HFFc6 (cell line): ENCODE measurements at places on chromosomes 2 and 18. TPM values are rescaled to one million over a fixed set of nuclear protein-coding genes. Genes with fewer than 3 reads are reported as not detected.

DNA sequence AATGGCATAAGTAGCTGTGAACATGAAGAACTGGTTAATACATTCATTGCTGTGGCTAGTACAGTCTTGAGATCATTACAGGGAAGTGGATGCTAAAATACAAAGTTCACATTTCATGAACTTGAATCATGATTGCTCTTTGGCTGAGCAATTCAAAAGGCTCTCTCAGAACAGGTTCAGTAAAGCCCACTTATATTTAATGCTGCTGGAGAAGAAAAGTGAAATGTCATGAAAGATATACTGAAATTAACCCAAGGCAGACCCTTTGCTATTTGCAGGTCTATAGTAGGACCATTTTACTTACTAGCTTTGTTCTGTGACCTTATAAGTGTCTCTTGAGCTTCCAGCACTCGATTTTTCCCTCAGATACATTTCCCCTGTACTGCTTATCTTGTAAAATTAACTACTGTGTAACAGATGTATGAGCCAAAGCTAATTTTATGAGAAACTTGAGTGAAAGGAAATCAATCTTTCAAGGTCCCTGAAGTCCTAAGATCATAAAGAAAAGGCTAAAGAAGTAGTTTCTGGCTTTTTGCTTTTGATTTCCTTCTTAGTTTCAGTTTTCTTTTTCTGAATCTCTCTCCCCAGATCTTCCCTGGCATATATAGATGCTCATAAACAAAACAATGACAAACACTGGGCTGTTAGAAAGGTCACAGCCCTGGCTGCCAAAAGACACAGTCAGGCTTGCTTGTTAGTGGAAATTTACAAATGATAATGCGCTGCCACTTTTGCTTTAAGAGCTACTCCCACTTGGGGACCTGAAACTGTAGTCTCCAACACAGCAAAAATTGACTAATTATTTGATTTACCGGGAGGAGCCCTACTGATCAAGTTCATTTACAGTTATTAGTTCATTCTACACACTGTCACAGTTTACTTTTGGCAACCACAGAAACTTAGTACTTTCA is 132.7 kb upstream of the XPO1 start:
- peak overlapping the region; percentile 78 for H3K27ac ChIP-seq
- peak overlapping the region; percentile 80 for H3K4me3 ChIP-seq
- DNase-seq = peak; percentile 47
- H3K27me3 ChIP-seq = peaks cover 3% of the 10 kb centered on the region; the same call in 1 of the 2 replicates
- H3K36me3 ChIP-seq = peaks cover 16% of the 10 kb centered on the region; the same call in 1 of the 2 replicates

GRCh38 chr2:183229386-183229785 is 105.1 kb downstream of the NUP35 start:
- no peaks in the 10 kb centered on the region for H3K27me3 ChIP-seq
- no peaks in the 10 kb centered on the region for H3K36me3 ChIP-seq
- H3K27ac ChIP-seq = no peak overlapping the region
- peak; percentile 29 for DNase-seq
- no peak overlapping the region for H3K4me3 ChIP-seq

GRCh38 chr18:25979369-25980040 is 110.9 kb downstream of the SS18 start:
- H3K27me3 ChIP-seq = peaks cover 4% of the 10 kb centered on the region; the same call in 1 of the 2 replicates
- no peak overlapping the region for H3K4me3 ChIP-seq
- H3K4me1 ChIP-seq = no peaks in the 10 kb centered on the region
- no peaks in the 10 kb centered on the region for H3K36me3 ChIP-seq

DNA sequence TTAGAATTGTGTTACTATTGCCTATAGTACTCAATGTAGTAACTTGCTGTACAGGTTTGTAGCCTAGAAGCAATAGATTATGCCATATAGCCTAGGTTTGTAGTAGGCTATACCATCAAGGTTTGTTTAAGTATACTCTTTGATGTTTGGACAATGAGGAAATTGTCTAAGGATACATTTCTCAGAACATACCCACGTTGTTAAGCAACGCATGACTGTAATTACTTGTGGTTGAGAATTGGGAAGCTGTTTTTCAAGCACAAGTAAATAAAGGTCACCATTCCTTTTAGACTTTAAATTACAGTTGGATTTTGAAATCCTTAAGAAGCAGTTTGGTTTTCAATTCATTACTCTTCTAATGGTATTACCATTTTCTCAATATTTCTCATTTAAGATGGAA is 89.8 kb upstream of the KCNH7 start:
- DNase-seq = no peak
- no peaks in the 10 kb centered on the region for H3K36me3 ChIP-seq
- H3K27ac ChIP-seq = no peak overlapping the region

DNA sequence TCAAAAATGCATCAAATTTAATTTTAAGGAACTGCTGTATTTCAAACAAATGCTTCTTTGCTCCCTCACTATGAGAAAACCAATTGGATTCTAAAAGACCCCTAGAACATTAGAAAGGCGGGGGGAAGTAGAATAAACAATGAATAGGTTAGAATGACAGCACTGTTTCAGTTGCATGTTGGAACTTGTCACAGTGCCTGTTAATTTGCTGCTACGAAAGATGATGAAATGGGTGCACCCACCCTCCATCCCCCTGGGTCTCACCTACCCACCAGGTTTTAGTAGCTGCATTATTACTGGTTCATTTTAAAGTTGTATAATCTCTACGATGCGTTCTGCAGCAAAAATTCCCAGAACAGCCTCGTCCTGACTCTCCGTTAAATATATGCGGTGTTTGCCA is 193.0 kb upstream of the COPS8 start:
- H3K27ac ChIP-seq = no peak overlapping the region
- no peak overlapping the region for H3K4me3 ChIP-seq
- H3K4me1 ChIP-seq = peaks cover 12% of the 10 kb centered on the region
- H3K27me3 ChIP-seq = peaks cover 6% of the 10 kb centered on the region
- H3K36me3 ChIP-seq = no peaks in the 10 kb centered on the region
- DNase-seq = no peak

GRCh38 chr18:50630895-50631294 is 71.0 kb downstream of the MAPK4 start:
- peaks cover 1% of the 10 kb centered on the region; the same call in 1 of the 2 replicates for H3K27me3 ChIP-seq
- no peak overlapping the region for H3K27ac ChIP-seq
- no peak for DNase-seq
- no peak overlapping the region for H3K4me3 ChIP-seq
- no peaks in the 10 kb centered on the region for H3K36me3 ChIP-seq

- no peak overlapping the region for H3K4me3 ChIP-seq
- peak; percentile 36 for DNase-seq
- H3K27me3 ChIP-seq = no peaks in the 10 kb centered on the region; the same call in 1 of the 2 replicates
- no peak overlapping the region for H3K27ac ChIP-seq
- peaks cover 15% of the 10 kb centered on the region for H3K4me1 ChIP-seq
Measured at GRCh38 chr2:127197475-127198385, 22.4 kb downstream of the CYP27C1 start.

DNA sequence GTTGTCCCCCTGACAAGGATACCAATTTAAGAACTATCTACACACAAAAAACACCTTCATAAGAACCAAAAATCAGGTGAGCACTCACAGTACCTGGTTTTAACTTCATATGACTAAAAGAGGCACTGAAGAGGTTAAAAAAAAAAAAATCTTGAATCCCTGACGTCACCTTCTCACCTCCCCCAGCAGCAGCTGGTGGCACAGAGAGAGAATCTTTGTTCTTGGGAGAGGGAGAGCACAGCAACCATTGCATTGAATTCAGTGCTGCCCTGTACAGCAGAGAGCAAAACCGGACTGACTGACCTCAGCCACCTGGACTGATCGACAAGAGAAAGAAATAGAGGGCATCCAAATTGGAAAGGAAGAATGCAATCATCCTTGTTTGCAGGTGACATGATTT is 566.0 kb downstream of the TMX3 start:
- no peak overlapping the region for H3K27ac ChIP-seq
- H3K4me1 ChIP-seq = peaks cover 10% of the 10 kb centered on the region
- no peak overlapping the region for H3K4me3 ChIP-seq
- no peaks in the 10 kb centered on the region for H3K27me3 ChIP-seq
- no peaks in the 10 kb centered on the region for H3K36me3 ChIP-seq
- DNase-seq = no peak

- no peak overlapping the region for H3K27ac ChIP-seq
- H3K4me3 ChIP-seq = no peak overlapping the region
- DNase-seq = no peak
Measured at GRCh38 chr2:11977766-11978524, 231.5 kb downstream of the LPIN1 start.

DNA sequence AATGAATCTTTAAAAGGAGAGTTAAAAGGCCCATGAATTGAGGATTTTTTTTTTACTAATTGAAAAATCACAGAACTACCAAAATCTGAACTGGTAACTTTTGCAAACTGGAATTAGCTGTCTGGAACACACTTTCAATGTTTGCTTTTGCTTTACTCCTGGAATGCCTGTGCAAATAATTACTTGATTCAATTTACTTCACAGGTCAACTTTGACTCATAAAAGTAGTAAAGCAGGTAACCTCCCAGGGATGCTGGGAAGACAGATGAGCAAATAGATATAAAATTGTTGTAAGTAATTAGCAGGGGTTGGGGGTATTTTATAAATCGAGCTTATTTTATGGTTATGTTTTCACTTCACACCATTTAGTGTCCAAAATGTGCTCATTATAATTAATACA is 398.3 kb upstream of the HNRNPA3 start:
- no peak overlapping the region for H3K4me3 ChIP-seq
- H3K4me1 ChIP-seq = no peaks in the 10 kb centered on the region
- no peaks in the 10 kb centered on the region for H3K36me3 ChIP-seq
- peaks cover 2% of the 10 kb centered on the region; the same call in 1 of the 2 replicates for H3K27me3 ChIP-seq

GRCh38 chr2:196275646-196276352 is 104.4 kb upstream of the STK17B start:
- peak; percentile 60 for DNase-seq
- no peaks in the 10 kb centered on the region; the same call in 1 of the 2 replicates for H3K27me3 ChIP-seq
- peaks cover 66% of the 10 kb centered on the region for H3K4me1 ChIP-seq
- H3K4me3 ChIP-seq = peak overlapping the region; percentile 44
- H3K36me3 ChIP-seq = peaks cover 8% of the 10 kb centered on the region; the same call in 1 of the 2 replicates
- peak overlapping the region; percentile 75 for H3K27ac ChIP-seq

DNA sequence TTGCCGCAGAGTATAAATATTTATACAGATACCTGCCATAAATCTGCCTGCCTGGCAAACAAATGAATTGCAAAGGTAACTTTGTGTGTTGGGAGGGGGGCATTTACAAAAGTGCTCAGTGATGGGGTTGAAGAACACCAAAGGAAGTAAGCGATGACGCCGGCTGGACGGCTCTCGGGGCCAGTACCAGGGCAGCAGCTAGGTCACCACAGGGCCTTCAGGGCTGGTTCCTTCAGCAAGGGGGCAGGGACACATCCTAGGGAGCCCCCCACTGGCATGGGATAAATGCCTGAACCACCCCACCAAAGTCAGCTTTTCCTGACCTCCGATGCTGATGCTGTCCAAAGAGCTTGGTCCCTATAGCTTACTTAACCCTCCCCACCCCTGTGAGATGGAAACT is 190.4 kb downstream of the CELF4 start:
- no peaks in the 10 kb centered on the region for H3K4me1 ChIP-seq
- peaks cover 52% of the 10 kb centered on the region for H3K27me3 ChIP-seq
- H3K4me3 ChIP-seq = no peak overlapping the region

DNA sequence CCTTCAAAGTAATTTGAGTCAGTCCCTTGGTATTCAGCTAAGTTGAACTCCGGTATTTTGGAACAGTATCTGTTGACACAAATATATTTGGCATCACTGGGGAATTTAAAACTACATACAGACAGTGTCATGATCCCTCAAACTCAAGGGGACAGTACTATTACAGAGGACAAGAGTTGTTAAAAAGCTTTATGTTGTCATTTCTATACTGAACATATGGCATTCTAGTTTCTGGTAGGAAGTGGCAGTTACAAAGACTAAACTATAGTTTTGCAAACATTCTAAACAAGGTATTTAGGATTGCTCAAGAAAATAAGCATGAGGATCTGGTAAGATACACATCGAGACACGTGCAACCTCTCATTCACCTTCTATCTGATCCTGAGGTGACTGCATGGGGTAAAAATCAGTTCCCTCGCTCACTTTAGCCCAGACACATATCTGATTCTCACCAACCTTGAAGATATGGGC is 16.6 kb upstream of the CCNYL1 start:
- no peak overlapping the region for H3K27ac ChIP-seq
- no peaks in the 10 kb centered on the region for H3K36me3 ChIP-seq
- peak; percentile 20 for DNase-seq
- H3K4me3 ChIP-seq = no peak overlapping the region

DNA sequence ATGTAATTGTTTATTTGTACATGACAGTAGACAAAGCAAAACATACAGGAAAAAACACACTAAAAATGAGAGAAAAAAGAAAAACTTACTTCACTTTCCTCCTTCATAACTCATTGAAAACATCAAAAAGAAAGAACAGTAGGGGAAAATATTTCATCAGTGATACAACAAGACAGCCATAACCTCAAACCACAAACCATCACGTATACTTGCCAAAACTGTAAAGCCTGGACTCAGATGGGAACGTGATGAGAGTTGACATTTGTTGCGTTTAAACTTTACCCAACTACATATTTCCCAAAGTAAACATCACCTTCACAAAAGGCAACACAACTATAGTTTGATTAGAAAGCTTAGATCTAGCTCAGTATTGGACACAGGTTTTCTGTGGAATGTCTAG is 278.2 kb upstream of the COL3A1 start:
- DNase-seq = peak; percentile 54
- no peak overlapping the region; the same call in 1 of the 2 replicates for H3K27ac ChIP-seq
- H3K27me3 ChIP-seq = no peaks in the 10 kb centered on the region; the same call in 1 of the 2 replicates

- H3K27me3 ChIP-seq = peaks cover 1% of the 10 kb centered on the region
- no peak overlapping the region for H3K27ac ChIP-seq
- no peak overlapping the region for H3K4me3 ChIP-seq
- no peaks in the 10 kb centered on the region for H3K4me1 ChIP-seq
Measured at GRCh38 chr18:42233908-42234307, 278.9 kb downstream of the PIK3C3 start.

Gene SERPINB3
- total RNA-seq = not detected in 3 replicates

Gene ANKMY1
- 4.2 to 6.2 TPM (median 5.2 TPM) in 3 replicates for total RNA-seq

Gene HOXD13
- total RNA-seq = 0.99 to 1.7 TPM (median 1.4 TPM) in 3 replicates

Gene SFTPB
- total RNA-seq = not detected in 2 replicates

Gene HMSD
- total RNA-seq = not detected in 2 replicates

Gene PCARE
- total RNA-seq = not detected in 2 replicates

Gene ADRA2B
- total RNA-seq = not detected in 3 replicates

Gene FEZ2
- total RNA-seq = 113 and 123 TPM in 2 replicates

Gene EIF2AK2
- 41.5 and 48.4 TPM in 2 replicates for total RNA-seq

Gene PDE1A
- 3.0 and 6.4 TPM in 2 replicates for total RNA-seq

Gene ALLC
- total RNA-seq = not detected in 2 replicates

Gene SPDYA
- 0.29 to 0.46 TPM in 2 of 3 replicates, not detected in the other for total RNA-seq

Gene TSPYL6
- total RNA-seq = not detected in 3 replicates
